Peyer's patch (tissue), 4 donors: ENCODE measurements at places on chromosomes 11 and 22. TPM values are rescaled to one million over a fixed set of nuclear protein-coding genes. Genes with fewer than 3 reads are reported as not detected.

DNA sequence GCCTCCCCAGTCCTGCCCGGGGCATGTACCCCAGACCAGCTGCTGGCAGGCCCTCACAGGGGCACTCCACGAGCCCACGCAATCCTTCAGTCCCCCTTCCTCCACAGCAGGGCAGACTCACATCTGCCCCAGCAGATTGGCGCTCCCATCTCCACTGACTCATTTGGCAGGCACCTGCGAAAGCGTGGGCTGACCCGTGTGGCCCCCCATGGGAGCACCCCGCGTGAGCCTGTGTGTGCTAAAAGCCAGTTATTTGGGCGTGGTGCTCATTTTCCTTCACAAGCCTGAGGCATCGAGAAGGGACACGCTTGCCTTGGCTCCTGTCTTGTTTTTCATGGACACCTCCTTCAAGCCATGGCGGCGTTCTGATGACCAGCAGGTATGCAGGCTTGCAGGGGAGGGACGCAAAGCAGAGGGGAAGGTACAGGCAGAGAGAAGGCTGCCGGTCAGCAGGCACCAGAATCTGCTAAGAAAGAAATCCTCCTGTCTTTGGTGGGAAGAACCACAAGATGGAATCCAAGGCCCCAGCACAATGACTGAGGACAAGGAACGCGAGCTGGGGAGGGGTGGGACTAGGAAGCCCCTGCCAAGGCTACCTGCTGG is 8.6 kb downstream of the NECTIN1 start:
- H3K4me3 ChIP-seq, result no peak overlapping the region
- no peaks in the 10 kb centered on the region for H3K36me3 ChIP-seq
- H3K27ac ChIP-seq, result no peak overlapping the region
- H3K27me3 ChIP-seq, result no peaks in the 10 kb centered on the region
- DNase-seq, result no peak

Gene EFCAB6
- total RNA-seq, result 4.4 TPM

DNA sequence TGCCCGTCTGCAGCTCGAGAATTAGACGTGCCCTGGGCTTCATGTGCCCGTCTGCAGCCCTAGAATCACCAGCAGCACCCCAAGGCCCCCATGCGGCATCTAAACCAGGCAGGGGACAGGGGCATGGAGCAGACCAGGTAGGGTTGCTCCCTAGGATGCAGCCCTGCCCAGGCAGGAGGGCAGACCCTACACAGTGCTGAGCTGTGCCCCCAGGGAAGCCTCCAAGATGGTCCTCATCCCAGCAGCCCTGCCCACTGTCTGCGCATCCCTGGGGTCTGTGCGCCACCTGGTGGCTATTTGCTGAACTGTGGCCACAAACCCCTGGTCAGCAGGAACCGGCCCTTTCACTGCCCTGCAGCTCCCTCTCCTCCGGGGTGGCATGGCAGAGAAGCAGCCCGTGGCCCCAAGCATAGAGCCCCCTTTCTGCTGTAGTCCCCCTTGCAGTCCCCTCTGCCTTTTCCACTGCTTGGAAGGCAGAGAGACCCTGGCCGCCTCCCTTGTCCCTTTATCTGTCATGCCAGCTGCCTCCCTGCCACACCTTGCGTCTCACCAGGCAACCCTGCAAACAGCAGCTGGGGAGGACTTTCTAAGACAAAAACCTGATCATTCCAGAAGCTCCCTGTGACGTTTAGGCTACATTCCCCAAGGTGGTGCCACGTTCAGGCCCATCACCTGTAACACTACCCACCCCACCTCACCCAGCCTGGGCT is 86.6 kb downstream of the KCNQ1 start:
- H3K27me3 ChIP-seq, result no peaks in the 10 kb centered on the region
- peaks cover 14% of the 10 kb centered on the region for H3K4me1 ChIP-seq
- no peak overlapping the region for H3K27ac ChIP-seq
- peak; percentile 87 for DNase-seq

DNA sequence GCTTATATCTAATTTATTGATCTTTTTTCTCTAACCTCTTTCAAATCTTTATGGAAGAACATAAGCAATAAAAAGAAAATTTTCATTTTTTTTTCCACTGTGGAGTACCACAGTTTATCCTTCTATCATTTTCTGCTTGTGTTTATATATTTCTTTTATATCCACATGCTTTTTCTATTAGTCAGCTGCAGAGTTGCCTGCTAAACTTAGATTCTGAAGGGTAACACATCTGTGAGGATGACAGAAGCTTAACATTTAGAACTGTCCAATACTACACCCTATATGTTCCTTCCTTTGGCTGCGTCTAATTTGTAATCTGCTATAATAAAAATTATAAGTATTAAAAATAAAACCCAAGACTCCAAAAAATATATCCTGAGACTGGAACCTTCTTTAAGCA is 20.8 kb downstream of the CCDC90B start:
- no peaks in the 10 kb centered on the region for H3K4me1 ChIP-seq
- no peaks in the 10 kb centered on the region for H3K36me3 ChIP-seq
- no peak for DNase-seq
- no peak overlapping the region for H3K27ac ChIP-seq
- H3K4me3 ChIP-seq, result no peak overlapping the region

DNA sequence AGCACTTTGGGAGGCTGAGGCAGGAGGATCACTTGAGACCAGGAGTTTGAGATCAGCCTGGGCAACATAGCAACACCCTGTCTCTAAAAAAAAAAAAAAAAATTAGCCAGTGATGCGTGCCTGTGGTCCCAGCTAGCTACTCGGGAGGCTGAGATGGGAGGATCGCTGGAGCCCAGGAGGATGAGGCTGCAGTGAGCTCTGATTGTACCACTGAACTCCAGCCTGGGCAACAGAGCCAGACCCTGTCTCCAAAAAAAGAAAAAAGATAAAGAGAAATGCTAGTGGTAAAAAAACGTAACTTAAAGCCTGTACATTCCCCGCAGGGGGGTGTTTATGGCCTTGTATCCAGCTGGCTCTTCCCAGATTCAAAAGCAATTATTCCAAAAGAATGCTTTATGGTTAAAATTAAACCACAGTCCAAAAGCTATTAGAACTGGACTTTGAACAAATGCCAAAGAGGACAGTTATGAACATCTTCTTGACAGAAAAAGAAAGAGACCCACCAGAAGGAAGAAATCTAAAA is 16.4 kb upstream of the SNX32 start:
- peak overlapping the region; percentile 68 for H3K4me3 ChIP-seq
- H3K27me3 ChIP-seq, result no peaks in the 10 kb centered on the region
- H3K4me1 ChIP-seq, result no peaks in the 10 kb centered on the region
- H3K36me3 ChIP-seq, result no peaks in the 10 kb centered on the region
- DNase-seq, result no peak

Gene GRM5
- total RNA-seq, result 0.53 TPM

- H3K4me1 ChIP-seq, result no peaks in the 10 kb centered on the region
- DNase-seq, result no peak
- H3K36me3 ChIP-seq, result no peaks in the 10 kb centered on the region
- peaks cover 16% of the 10 kb centered on the region for H3K27me3 ChIP-seq
Observed at GRCh38 chr22:37416827-37417226, 10.5 kb downstream of the ELFN2 start.

Gene INS
- total RNA-seq, result not detected
